ENCODE measurements at places on chromosomes 1 and 21.

DNA sequence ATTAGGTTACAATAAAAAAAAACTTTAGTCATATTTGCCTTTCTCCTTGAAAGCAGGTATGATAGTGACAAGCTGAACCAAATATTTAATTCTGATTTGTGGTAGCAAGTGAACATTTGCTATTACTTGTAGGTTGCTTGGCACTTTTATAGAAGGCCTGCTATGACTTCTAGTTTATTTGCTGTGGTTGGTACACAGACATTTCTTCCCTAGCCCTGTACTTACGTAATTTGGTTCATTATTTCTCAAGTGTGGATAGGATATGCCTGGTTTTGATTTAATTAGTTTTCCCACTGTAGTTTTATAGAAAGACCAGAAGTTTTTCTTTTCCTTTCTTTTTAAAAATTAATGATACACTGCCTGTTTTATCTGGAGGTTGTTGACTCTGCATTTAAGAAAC is 55.9 kb downstream of the PPP2R5A start:
- DNase-seq, result no peak

DNA sequence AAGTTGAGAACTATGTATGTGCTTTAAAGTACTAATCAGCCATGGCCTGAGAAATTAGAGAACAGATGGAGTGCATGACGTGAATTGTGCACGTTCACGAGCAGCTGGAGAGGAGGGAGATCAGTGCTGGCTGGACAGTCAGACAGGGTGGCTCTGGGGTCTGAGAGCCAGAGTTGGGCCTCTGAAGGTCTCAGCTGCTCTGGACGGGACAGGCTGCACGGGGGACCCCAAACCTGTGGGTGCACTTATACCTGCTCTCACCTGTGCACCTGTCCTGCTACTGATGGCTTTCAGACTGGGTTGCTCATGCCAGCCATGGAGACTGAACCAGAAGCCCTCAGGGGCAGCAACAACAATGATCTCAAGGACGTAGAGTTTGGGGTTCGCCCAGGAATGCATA is 43.5 kb downstream of the UMODL1 start:
- peak; percentile 53 for DNase-seq

- DNase-seq, result no peak
These were observed 153.9 kb upstream of the GREM2 start for GRCh38 chr1:240765732-240766363.

DNA sequence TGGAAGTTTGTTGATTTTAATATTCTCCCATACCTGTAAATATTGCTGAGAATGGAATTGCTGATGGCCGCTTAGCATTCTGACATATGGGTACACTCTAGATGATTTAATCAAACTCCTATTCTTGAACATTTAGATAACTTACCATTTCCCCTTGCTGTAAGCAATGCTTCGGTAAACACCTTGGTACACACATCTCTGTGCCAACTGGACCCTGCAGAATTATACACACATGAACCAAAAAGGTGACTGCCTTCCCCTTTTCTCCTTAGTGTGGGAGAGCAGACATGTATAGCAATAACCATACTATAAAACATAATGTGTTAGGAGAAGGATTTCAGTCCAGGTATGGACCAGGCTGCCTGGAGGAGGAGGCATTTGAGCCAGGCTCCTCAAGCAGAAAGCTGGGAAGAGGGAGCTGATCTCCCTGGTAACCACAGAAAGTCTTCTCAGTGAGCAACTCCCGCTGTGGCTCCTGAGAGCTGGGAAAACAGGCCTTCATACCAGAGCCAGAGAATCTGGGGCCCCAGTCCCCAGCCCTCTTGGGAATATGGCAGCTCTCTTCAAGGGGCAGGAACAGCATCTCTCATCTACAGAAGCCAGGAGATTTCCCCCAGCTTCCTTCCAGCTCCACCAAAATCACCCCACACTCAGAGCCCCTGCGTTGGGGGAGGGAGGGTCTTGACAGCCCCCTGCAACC is 33.9 kb upstream of the CSF1 start:
- no peak for DNase-seq

DNA sequence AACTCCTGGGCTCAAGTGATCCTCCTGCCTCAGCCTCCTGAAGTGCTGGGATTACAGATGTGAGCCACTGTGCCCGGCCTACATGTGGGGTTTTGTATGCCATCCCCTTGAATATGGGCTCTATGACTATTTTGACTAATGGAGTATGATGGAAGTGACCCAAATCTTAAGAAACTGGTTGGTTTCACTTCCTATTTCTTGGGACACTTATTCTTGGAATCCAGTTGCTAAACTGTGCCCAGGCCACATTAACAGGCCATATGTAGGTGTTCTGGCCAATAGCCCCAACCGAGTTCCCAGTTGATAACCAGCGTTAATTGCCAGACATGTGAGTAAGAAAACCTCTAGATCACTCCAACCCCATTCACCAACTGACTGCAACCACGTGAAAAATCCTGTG is 36.3 kb upstream of the CLIC4 start:
- no peak for DNase-seq

- DNase-seq, result no peak
These were observed 280.7 kb upstream of the ADGRL2 start for GRCh38 chr1:81519987-81520386.

DNA sequence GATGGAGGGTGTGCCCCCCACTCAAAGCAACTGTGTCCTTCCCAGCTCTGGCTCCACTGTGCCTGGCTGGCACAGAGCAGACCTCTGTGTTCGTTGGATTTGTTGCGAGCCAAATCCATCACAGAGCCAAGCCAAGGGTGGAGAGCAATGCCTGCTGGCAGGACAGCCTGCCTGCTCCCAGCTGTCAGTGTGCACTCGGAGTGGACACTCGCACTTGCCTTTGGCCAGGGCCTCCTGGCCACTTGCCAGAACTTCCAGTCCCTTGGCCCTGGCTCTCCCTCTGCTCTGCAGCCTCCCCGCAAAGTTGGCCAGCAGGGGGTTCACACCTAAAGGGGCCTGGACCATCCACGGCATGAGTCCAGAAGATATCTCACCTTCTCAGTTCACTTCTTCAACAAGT is 16.4 kb downstream of the HEYL start:
- DNase-seq, result peak; percentile 89

- DNase-seq, result peak; percentile 95
These were observed 3.7 kb downstream of the CD52 start for GRCh38 chr1:26321315-26322041.

DNA sequence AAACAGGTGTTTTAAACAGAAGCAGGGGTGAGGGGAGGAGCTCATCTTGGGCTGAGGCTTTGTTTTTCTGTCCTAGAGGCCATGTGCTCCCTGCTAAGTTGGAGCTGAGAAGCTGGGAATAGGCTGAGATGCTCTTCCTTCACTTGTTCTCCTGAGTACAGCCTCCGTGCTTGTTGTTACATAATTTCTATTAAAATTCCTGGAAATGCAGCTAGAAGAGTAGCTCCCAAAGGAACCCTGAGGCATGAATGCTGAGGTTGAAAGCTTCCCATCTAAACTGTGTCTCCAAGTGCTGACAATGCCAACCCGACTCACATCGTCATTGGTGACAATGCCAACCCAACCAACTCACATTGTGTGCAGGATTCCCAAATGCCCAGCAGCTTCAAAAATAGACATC is 12.6 kb upstream of the ITPKB start:
- no peak for DNase-seq

DNA sequence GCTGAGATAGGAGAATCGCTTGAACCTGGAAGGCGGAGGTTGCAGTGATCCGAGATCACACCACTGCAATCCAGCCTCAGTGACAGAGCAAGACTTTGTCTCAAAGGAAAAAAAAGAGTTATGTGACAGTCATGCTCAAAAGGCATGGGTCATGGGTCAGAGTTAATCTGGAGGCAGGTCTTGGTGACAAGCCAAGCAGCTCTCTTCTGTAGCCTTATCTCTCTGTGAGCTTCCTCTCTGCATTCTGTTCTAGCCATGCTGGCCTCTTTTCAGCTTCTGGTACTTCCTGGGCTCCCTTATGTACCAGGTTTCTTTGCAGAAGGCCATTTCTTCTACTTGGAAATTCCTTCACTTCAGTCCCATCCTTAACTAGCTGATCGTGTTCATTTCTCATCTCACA is 63.6 kb downstream of the NGF start:
- DNase-seq, result no peak

DNA sequence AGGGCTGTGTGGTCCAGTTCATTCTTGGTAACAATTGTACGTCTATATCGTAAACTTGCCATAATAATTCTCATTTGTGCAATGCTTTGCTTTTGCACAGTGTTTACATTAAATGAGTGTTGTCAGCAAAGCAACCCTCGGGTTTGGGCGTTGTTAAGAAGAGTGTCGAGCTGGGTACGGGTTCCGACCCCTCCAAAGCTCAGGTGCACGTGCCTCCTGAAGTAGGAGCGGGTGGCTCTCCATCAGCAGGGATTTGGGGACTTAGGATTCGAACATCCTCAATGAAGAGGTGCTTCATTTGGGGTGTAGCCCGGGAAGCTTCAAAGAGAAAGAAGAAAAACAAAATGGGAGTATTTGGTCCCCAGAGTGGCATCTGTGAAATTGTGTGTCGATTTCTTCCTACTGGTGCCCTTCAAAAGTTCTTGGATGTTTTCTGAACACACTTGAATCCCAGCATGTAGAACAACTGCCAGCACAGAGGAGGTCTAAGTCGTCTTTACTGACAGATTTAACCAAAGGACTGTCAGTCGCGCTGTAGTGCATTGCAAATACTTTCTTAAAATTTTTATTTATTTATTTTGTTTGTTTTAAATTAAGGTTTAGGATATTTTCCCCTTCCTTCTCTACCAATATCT is 1.1 kb downstream of the TRIM58 start:
- DNase-seq, result no peak

- DNase-seq, result peak; percentile 90
These were observed 804.8 kb downstream of the USP25 start for GRCh38 chr21:16534408-16535101.

GRCh38 chr1:30763651-30764248 is 6.2 kb upstream of the LAPTM5 start:
- DNase-seq, result peak; percentile 84

GRCh38 chr1:206472886-206473285 is 2.6 kb downstream of the IKBKE start:
- no peak for DNase-seq

DNA sequence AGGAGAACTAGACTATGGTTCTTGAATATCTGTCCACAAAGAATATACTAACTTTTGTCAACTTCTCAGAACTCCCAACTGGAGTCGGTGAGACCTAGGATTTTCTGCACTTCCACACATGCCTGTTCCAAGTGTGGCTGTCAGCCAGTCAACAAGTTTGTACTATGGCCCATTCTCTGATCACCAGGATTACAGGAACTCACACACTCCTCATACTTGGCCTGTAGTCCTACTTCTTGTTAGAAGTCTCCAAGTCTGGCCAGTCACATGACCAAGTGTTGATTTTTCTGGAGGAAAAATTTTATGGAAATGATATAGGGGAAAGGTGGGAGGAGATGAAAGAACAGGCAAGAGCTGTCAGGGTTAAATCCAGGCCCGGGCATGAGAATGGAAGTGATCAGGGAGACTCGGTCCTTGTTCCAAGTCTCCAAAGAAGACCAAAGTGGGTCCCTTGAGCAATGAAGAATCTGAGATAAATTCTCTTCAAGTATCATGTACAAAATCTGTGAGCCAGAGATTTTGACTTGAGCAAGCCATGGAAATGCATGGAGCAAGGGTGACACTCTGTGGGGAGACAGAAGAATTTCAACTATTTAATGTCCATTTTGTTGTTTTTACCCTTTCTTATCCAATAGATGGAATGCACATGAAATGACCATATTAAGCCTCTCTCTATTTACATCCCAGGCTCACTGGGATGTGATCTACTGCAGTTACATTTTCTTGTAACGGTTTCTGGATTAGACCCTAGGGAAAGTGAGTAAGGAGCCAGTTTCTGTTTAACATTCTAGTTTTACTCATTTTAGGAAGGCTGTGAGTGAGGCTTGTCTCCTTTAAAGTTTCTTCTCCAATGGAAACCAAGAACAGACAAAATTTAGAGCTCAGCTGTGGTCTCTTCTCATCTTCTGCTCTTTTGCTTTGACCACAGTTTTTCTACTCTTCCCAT is 320.9 kb downstream of the ASTN1 start:
- DNase-seq, result peak; percentile 82
